ENCODE measurements at places on chromosomes 6 and 20. TPM values are rescaled to one million over a fixed set of nuclear protein-coding genes. Genes with fewer than 3 reads are reported as not detected.

Gene COL20A1
- total RNA-seq, result not detected

Gene MLN
- total RNA-seq, result not detected

Gene ESR1
- 67.5 TPM for total RNA-seq

Gene TBXT
- not detected for total RNA-seq

Gene EEF1A2
- total RNA-seq, result 4.8 TPM

Gene UBE2C
- 5.9 TPM for total RNA-seq

Gene CST2
- total RNA-seq, result not detected

Gene CST4
- total RNA-seq, result not detected

Gene MEI4
- total RNA-seq, result not detected

Gene CDSN
- not detected for total RNA-seq

Gene TAGAP
- 2.9 TPM for total RNA-seq

Gene GOPC
- 29.5 TPM for total RNA-seq

Gene SLC17A3
- not detected for total RNA-seq

Gene COL11A2
- 1.0 TPM for total RNA-seq

Gene UNC5CL
- 2.0 TPM for total RNA-seq

Gene TBC1D32
- total RNA-seq, result 5.8 TPM

Gene ZNF341
- total RNA-seq, result 1.8 TPM

Gene MUC22
- not detected for total RNA-seq

Gene EPPIN
- not detected for total RNA-seq

Gene FAM135A
- total RNA-seq, result 30.2 TPM

Gene RNF5
- 56.3 TPM for total RNA-seq

Gene RALY
- 73.5 TPM for total RNA-seq

Gene STK35
- total RNA-seq, result 26.3 TPM

Gene SLC16A10
- 1.8 TPM for total RNA-seq

Gene ARG1
- not detected for total RNA-seq

Gene KIZ
- total RNA-seq, result 29.8 TPM

Gene PLAGL2
- total RNA-seq, result 4.3 TPM

Gene LRRN4
- total RNA-seq, result 20.8 TPM

Gene NUP43
- total RNA-seq, result 15.5 TPM

Gene VEGFA
- 123 TPM for total RNA-seq

Gene KCNQ2
- not detected for total RNA-seq

Gene ZC2HC1B
- not detected for total RNA-seq

Gene CABLES2
- total RNA-seq, result 2.9 TPM

Gene SAMD5
- 8.8 TPM for total RNA-seq

All from breast epithelium (tissue), 4 donors.